ENCODE measurements at places on chromosomes 11 and 22.
A peak's percentile ranks its signal among the peaks of the same experiment; 100 is the strongest.

DNA sequence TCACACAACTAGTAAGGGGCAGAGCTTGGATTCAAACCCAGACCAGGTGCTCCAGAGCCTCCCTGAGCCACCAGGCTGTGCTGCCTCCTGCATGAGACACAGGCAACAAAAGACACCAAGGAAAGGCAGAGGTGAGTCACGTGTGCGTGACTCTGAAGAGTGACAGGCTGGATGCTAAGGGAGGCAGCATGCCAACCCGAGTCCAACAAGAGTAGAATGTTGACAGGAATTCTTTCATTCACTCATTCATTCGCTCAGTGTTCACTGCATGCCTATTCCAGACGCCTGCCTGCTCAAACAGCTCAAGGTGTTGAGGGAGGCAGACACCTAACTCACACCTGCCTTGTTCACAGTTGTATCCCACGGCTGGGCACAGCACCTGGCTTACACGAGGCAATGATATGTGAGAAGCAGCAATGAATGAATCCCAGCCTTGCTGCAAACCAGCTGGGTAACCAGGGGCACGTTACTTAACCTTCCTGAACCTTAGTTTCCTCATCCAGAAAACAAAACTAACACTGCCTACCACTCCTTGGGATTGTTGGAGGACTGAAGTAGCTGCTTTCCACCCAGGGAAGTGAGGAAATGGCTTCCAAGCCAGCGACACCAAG lies 73.8 kb upstream of the ARFGAP3 start:
- peak; percentile 76 for DNase-seq

- no peak for DNase-seq
Observed at GRCh38 chr22:48948575-48949170, 879.0 kb downstream of the BRD1 start.

DNA sequence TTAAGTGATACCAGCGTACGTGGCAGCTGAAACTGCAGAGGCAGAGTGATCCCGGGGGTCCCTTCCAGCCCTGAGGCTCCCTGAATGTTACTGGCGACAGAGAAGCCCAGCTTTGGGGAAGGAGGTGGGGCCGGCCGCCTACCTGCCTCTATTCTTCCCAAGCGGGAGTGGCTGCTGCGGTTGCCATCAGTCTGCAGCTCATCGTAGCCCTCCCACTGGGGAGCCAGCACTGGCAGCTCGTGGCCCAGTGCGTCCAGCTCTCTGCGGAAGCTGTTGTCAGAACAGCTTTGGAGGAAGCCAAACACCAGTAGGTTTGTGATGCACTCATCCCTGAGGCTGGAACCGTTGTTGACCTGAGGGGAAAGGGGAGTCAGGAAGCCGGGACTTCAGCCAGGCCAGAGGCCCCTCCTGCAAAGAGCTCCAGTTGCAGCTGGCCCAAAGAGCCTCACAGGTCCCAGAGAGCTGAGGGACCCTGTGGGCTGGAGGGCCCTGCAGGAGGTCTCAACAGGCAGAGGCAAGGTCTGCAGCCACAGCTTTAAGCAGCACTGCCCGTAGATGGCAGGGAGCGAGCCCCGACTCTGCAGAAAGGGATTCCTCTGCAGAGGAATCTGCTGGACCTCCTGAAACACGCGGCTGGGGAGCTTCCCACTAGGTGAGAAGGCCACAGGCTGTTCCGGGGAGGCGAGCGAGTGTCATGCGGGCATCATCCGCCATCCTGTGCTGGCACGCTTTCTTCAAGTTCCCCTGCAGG lies 30.4 kb downstream of the BID start:
- no peak for DNase-seq

DNA sequence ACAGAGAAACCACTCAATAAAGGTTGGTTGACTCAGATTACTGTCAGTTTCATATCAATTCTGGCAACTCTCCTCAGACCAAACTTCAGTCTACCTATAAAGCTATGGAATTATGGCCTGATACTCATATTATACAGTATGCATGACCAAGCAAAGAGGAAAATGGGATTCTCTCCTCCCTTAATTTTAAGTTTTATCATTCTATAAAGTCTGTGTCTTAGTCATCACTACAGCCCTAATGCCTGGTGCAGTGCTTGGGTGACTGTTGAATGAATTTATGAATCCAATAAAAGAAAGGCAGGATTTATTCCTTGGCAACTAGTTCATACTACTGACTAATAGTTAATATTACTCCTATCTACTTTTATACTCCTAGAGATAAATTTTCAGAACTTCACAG lies 37.6 kb upstream of the GRAMD1B start:
- DNase-seq, result no peak

Data from AG10803 (cell line).